H9 (cell line): ENCODE measurements at places on chromosomes 3 and 15.

DNA sequence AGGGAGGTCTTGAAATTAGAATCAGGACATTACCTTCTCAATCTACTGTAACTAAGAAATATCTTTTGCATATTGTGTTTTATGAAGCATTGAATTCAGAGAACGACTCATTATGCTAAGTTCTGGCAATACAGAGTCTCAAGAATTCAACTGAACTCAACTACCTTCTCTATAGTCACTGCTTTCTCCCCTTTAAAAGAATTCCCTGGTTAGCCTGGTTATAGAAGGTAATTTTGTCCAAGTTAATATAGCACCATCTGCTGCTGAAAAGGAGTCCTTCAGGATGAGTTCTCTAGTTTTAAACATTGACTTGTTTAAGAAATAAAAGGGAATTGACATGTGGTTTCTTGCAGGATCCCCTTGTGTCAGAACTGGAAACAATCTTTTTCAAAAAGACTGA is 60.2 kb downstream of the IL16 start:
- no peak for DNase-seq

DNA sequence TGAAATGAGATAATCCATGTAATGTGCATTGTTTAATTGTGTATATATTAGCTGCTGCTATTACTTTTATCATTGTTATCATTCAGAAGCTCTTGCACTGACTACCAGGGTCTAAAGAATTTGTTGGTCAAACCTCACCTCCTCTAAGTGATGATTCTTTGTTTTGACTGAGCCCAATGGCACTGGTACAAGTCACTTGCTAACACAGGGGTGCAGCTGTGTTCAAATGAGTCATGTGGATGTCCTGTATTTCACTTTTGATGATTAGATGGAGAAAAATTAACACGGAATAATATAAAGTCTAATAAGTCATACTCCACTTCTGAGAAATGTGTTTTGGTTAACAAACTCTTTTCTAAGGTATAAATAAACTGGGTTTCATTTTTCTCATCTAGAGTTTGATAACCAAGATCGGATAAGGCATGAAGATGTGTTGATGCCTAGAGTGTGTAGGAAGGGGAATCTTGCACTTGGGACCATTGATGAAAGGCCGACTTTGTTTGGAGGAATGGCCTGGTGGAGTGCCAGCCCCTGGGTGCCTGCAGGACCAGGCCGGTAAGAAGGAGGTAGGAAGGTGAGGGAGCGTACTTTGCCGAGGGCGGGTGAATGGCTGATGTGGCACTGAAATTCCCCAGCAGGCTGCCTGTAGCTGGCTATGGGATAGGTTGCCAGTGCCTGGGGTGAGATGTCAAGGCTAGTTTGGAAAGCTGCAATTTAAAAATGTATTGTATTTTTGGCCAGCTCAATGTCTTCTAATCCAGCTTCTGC is 244.7 kb upstream of the ZPLD1 start:
- no peak for DNase-seq

DNA sequence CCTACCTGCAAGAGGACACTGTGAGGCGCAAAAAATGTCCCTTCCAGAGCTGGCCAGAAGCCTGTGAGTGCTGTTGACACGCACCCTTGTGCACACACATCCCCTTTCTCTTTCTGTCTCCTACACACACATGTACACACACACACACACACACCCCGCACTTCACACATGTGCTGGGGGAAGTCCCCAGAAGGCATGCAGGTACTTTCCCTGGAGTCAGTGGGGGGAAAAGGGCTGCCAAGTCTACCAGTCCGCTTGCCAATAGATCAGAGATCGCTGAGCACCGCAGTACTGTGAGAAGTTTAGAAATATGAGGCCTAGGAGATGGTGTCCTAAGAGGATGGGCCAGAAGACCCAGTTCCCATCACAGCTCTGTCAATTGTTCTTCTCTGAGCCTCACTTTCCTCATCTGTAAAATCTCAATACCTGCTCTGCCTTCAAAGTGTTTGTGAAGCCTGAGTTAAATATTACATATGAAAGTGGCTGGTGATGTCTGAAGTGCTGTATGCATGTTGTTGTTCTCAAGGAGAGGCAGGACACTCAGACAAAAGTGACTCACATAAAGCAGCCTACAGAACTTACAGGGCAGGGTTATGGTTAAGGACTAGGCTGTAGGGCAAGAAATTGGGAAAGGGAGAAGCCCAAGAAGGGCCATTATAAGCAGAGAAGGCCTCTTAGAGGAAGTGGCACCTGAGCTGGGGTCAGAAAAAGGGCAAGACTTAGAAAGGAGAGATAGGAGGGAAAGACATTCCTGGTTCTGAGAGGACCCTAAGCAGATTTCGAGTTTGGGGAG is 6.8 kb downstream of the IL17RE start:
- no peak for DNase-seq

GRCh38 chr3:5123937-5124336 is 1.8 kb downstream of the ARL8B start:
- no peak for DNase-seq

DNA sequence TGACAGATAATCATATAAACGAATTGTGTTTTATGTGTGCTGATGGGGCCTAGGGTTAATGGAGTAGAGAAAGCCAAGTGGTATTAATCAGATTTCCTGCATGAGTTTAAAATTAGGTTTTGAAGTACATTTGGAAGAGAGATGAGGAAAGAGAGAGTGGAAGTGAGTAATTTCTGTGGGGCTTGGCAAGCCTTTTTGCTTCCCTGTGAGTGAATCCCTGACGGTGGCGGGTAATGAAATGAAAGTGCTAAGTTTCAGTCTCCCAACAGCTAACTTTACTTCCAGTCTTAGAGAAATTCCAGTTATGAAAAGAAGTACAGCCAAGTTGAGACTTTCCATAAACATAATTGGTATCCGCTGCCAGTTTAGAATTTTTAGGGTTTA is 139.4 kb downstream of the BBX start:
- no peak for DNase-seq

DNA sequence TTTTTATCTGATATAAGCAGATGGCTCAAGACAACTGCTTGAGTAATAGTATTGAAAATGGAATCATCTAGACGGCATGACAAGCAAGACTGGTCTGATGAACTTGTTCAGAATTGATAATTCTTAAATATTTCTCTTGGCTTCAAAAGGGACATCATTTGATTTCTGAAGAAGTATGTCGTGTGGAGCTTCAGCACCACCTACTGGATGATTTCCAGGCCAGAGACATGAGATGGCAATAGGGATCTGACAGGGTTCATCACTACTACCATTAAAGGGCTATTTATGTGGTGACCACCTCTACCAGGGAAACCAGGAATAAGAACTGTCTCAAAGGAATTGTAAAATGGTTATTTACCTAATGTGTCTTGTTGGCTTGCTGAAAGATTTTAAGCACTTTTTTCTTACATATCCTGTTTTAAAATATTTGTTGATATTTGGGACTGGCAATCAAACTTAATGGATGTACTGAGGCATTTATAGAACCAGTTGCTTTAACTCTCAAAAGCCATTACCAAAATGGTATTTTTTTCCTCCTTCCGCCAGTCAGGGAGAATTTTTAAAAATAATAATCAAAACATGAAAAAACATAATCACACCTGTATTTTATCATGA is 99.5 kb upstream of the FAM98B start:
- peak; percentile 36 for DNase-seq

GRCh38 chr3:72246685-72247084 is 461.7 kb upstream of the PROK2 start:
- DNase-seq, result no peak

- no peak for DNase-seq
These were observed 95.6 kb downstream of the OCA2 start for GRCh38 chr15:28003302-28004037.

- DNase-seq, result no peak
These were observed 17.8 kb upstream of the SEC62 start for GRCh38 chr3:169948559-169949448.

DNA sequence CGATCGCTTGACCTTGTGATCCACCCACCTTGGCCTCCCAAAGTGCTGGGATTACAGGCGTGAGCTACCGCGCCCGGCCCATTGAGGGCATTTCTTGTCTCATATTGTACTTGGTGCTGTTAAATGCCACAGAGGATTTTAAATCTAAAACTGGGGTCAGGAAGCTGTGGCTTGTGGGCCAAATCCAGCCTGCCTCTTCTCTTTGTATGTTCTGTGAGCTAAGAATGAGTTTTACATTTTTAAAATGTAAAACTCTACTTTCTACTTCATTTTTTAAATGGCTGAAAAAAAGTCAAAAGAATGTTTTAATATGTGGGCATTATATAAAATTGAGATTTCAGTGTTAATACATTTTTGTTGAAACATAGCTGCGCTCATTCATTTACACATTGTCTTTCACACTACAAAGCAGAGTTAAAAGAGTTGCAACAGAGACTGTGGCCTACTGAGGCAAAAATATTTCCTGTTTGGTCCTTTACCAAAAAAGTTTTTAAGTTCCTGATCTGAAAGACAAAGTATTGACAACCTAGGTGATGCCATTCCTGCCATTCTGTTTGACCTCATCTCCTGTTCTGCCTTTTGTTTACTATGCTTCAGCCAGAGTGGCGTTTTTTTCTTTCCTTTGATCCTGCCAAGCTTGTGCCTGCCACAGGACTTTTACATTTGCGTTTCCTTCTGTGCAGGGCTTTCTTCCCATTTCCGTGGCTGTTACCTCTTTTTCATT is 50.4 kb downstream of the PDCD6IP start:
- no peak for DNase-seq

DNA sequence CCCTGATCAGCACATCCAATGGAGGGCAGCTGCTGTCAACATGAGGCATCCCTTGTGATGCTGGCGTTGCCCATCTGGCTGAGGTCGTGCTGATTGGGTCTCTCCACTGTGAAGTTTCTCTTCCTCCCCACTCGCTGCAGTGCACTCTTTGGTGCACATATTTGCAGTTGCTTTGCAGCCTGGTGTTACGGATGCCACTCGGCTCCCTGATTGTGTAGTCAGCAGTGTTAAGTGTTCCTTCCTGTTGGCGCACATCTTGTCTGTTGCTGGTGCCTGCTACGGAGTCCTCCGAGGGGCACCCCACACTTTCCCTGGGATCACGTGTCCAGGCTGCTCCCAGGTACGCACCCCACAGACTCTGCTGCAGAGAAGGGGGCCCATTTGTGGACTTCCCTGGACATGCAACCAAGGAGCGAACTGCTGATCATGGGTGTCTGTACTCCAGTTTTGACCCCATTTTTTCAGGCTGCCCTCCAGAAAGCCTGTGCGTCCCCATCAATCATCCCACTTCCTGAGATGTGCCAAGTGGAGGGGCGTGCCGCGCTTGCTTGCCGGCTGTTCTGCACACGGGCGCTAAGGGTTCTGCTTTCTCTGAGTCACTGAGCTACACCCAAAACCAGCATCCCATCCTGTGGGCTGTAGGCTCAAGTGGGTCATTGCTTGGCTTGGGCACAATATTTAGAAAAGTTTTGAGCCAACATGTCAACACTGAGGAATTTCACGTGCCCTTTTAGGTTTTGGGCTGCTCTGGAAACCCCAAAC is 98.6 kb downstream of the FBLN2 start:
- no peak for DNase-seq

DNA sequence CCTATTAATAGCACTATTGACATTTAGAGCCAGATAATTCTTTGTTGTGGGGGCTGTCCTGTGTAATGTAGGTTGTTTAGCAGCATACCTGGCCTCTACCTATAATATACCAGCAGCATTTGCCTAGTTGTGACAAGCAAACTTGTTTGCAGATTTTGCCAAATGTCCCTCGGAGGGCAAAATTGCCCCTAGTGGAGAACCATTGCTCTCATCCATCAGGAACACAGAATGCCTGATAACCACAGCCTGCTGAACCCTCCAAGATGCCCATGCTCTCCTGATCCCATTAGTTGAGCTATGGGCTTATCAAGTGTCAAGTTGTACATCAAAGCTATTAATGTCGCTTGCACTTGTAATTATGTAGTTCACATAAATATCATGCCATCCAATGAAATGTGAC is 15.0 kb upstream of the KBTBD8 start:
- DNase-seq, result no peak

GRCh38 chr15:67174864-67175573 is 79.4 kb downstream of the AAGAB start:
- DNase-seq, result no peak

GRCh38 chr15:49041426-49041825 is 4.8 kb downstream of the SECISBP2L start:
- DNase-seq, result no peak

- DNase-seq, result no peak
These were observed 65.5 kb downstream of the SSUH2 start for GRCh38 chr3:8579096-8579495.

DNA sequence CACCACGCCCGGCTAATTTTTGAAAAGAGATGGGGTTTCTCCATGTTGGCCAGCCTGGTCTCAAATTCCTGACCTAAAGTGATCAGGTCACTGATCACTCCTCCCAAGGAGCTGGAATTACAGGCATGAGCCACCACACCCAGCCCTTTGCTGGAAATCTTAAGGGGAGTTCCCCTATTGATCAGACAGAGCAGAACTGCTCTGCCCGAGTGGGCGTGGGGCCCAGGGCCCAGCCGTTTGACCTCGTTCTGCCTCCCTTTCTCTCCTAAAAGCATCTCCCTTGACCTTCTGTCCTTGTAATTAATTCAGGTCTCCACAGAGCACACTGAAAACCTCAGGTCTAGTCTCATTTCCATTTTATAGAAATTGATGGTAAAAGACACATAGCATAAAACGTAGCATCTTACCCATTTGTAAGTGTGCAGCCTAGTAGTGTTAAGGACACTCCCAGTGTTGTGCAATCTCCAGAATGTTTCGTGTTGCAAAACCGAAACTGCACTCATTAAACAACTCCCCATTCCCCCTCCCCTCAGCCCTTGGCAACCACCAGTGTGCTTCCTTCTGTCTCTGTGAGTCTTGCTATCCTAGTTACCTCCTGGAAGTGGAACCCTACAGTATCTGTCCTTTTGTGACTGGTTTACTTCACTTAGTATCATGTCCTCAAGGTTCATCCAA is 89.3 kb downstream of the SLCO3A1 start:
- DNase-seq, result no peak

GRCh38 chr15:48533982-48534381 is 111.5 kb downstream of the FBN1 start:
- DNase-seq, result no peak

DNA sequence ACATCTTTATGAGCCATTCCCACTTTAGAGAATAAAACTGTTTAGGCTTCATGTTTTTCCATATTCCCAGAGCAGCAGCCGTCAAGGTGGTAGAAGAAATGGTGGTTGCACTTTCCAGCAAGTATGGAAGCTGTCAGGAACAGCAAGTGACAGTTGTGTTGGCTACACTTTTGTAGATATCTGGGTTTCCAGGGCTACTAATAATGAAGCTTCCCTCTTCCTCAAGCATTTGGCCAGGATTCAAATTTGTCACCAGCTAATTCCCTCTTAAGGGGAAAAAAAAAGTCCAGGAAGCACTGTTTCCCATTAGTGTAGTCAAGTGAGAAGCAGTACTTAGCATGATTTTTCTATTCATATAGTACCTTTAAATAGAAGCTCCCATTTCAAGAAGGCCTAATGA is 252.8 kb downstream of the IGSF11 start:
- no peak for DNase-seq

DNA sequence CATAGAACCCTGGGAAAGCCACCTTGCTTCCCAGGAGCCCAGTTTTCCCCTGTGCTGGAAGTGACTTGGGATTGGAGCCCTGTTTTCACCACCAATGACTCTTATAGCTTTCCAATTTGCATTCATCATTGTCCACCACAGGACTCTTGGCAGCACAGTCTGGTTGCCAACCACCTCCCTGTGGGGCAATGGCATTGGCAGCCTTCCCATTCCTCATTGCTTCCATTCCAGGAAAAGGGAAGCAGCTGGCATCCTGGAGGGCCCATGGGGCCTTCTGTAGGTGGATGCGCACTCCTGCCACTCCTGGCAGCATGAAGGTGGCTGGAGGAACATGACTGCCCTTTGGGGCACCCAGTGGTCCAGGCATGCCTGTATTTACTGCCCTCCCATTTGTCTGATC is 57.7 kb downstream of the FEM1B start:
- no peak for DNase-seq
